ENCODE measurements at places on chromosomes 11 and 22.

DNA sequence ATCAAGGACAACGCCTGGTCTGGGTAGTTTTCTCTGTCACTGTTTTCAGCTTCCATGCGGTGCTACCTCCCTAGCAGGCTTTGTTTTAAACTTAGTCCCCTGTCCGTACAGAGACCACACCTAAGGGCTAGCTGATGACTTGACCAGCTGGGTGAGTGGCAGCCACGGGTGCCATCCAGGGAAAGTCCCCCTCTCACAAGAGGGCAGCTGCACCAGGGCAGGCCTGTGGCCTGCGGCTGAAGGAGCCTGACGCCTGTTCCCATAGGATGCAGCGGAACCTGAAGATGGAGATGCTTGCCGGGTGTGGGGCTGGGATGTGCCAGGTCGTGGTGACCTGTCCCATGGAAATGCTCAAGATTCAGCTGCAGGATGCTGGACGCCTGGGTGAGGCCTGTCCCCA lies 19.9 kb downstream of the SLC25A18 start:
- DNase-seq = no peak

GRCh38 chr11:33475993-33476392 lies 218.8 kb downstream of the HIPK3 start:
- DNase-seq = no peak

- peak; percentile 92 for DNase-seq
Observed at GRCh38 chr22:36856121-36856791, 4.5 kb upstream of the NCF4 start.

DNA sequence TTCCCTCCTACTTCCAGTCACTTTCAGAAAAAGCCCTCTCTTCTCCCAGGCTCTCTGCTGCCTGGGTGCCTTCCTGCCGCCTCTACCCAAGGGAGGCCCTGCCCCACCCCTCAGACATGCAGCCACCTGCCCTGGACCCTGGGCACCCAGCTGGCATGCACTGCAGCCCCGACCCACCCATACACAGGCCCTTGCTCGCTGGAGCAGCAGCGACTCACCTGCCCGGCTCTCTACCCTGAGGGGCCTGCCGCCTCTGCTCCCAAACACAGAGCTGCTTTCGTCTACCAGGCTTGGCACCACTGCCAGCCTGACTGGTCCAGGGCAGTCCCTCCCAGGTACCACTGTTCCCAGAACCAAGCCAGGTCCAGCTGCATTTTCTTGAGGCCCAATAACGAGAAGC lies 1.2 kb upstream of the TSSK2 start:
- DNase-seq = no peak

GRCh38 chr11:83569134-83569805 lies 283.1 kb upstream of the CCDC90B start:
- DNase-seq = no peak

DNA sequence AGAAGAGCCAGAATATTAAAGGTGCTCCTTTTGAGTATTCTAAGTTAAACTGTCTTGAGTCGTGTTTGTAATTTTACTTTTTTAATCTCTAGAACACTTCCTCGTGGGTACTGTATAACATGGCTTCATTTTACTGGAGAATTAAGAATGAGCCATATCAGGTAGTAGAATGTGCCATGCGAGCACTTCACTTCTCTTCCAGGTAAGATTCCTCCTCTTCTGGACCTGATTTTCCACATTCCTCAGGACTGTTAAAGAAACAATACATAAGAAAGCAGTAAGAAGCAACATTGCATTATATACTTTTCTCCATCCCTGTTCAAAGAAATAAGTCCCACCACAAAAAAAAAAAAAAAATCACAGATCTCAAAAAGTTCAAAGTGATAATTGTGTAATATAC lies 37.9 kb downstream of the TTC17 start:
- no peak for DNase-seq

- no peak for DNase-seq
Observed at GRCh38 chr11:120331301-120331996, 4.8 kb upstream of the ARHGEF12 start.

GRCh38 chr22:47152938-47153337 lies 390.5 kb downstream of the TBC1D22A start:
- no peak for DNase-seq

- no peak for DNase-seq
Observed at GRCh38 chr11:104657083-104657482, 241.2 kb downstream of the CASP12 start.

DNA sequence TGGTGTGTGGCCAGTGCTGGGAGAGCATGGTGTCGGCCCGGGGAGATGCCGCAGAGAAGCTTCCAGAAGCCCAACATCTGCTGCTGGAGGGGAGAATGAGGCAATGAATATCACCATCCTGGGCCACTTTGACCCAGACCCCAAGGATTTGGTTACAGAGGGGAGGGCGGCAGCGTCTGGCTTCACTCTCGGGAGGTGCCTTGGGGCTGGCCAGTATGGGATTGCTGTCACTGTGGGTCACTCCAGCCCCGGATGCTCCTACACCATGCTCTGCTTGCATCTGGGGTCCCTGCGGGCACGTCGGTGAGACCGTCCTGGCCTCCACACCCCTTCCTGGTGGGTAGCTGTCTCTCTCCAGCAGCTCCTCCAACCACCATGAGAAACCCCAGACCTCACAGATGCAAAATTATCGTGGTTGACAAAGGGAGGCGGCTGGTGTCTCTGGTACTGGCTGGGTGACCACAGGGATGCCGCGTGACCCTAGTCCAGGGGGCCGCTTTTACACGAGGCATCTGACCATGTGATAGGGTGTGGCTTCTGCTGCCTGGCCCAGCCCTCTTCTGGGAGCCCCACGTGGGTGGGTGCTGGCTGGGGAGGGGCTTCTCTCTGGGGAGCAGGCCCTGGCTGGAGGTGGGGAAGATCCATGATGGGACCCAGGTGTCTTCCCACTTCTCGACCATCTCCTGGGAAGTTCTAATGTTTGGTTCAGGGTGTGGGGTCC lies 5.7 kb downstream of the KCNQ1 start:
- no peak for DNase-seq

DNA sequence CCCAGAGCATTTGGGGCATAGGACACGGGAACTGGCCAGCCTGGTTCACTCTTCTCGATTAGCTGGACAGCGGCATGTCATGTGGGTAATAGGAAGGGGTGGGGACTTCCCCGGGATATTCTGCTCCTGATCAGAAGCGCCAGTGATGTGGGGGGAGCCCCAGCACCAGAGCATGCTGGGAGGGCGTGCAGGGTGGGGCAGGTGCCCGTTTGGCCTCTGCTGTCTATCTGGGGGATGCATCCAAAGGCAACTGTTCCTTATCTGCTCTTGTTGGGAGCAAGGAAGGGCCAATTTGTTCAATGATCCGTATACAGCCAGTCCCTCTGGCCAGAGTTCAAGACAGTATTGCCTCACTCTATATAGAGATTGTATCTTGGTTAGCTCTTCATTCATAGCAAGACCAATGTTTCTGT lies 43.6 kb downstream of the PPARA start:
- no peak for DNase-seq

GRCh38 chr22:39932918-39933649 lies 27.1 kb upstream of the TMA7B start:
- DNase-seq = no peak

DNA sequence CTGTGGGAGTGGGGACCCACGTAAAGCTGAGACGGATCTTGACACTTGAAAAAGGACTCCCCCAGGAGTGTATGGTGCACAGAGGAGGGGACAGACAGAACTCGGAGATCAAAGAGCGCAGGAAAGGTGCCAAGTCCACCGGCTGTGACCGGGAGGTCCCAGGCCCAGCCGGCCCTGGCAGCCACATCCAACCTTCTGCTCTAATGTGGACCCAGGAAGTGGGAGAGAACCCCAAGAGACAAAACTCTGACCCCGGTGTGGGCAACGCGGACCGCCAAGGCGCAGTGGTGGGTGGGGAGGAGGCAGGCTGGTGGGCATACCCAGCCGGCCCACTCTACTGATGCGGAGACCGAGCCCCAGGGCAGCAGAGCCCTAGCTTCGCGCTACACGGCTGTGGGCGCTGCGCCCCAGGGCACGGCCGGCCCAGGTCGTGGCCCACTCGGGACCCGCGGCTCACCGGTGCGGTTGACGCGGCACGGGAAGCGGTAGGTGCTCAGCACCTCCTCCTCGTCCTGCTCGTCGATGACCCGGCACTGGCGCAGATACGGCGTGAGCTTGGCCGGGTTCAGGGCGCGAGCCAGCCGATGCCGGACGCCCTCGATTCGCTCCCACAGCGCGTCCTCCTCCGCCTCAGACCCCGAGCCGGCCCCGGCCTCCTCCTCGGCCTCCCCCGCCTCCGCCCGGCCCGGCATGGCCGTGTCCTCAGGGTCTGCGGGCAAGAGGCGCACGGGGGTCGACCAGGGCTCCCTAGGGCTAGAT lies 527 bp downstream of the CARD10 start:
- no peak for DNase-seq

DNA sequence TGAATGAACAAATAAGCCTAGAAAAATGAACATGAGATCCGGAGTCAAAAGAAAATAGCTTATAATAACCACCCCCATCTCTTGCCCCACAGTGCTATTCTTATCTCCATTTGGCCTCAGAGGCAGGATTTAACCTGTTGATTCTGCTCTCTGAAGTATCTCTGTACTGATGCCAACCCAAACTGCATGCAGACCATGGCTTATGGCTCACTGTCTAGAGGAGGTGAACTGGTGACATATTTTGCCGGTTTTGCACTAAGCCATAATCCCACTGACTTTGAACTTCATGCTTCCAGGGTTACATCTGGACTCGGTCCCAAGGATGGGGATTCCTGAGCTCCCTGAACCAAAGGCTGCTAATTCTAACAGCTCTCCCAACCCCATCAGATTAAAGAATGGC lies 397.1 kb downstream of the TENM4 start:
- no peak for DNase-seq

GRCh38 chr11:69207165-69207889 lies 51.6 kb downstream of the SMIM38 start:
- DNase-seq = no peak

GRCh38 chr11:126930091-126930841 lies 70.3 kb downstream of the KIRREL3 start:
- DNase-seq = no peak

- no peak for DNase-seq
Observed at GRCh38 chr11:85784480-85785265, 26.3 kb downstream of the SYTL2 start.

GRCh38 chr22:43830931-43831560 lies 18.9 kb upstream of the EFCAB6 start:
- no peak for DNase-seq

DNA sequence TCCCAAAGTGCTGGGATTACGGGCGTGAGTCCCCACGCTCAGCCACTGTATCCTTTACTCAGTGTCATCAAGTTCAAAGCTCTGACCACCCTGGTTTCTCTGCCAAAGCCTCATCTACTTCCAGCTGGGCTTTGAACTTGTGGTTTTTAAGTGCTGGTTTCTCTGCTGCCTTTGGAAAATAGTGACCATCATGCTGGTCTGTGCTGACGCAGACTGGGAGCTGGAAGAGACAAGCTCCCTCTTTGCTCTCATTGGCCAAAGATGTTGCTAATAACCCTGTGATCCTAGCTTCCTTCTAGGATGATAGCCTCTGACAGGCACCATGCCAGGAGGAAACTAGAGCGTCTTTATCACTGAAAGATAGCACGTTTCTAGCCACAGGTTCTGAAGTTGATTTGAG lies 62.4 kb downstream of the ALX4 start:
- no peak for DNase-seq

GRCh38 chr11:64947208-64947814 lies 11.6 kb upstream of the GPHA2 start:
- no peak for DNase-seq

DNA sequence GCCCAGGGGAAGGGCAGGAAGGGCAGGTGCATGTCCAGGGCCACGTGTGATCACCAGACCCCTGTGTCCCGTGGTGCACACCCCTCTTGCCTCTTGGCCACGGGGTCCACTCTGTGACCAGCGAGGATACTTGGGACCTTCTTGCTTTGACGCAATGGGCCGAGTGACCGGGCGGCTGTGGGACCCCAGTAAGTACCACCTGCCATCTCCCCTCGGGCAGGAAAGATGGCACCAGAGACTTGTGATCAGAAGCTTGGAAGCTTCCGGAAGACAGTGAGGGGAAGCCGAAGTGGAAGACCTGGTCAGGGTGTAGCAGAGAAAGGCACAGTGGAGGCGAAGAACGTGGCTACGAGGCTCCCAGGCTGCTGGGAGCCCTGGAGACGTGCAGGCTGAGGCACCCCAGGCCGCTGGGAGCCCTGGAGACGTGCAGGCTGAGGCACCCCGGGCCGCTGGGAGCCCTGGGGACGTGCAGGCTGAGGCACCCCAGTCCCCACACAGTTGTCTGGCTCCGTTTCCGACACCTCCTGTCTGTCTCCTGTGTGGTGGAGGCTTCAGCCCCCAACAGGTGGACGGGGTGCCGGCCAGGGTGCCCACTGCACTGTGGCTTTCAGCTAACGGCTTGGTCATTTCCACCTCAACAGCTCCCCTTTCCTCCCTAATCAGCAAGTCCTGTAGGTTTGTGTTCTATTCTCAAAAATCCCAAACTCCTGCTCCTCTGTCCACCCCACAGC lies 663.5 kb downstream of the BRD1 start:
- DNase-seq = no peak
